Activated naive CD4-positive, alpha-beta T cell treated with anti-CD3 and anti-CD28 coated beads, Interleukin-2, amount 50 U/mL, for 16 hours (primary cell): ENCODE measurements at places on chromosomes 5 and 9.

DNA sequence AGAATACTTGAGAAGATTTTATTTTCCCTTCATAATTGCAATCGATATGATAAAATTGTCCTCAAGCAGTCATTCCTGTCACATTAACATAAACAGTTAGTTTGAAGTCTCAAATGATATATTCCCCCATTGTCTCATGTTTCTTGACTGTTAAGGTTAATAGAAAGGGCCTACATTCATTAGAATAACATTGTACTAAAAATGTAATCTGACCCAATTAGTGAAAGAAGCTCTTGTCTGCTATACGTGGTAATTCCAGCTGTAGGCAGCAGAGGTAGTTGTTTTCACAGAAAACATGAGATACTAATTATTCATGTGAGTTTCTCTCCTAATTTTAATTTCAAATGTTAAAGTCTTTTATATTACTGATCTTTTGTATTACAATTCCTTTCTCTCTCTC lies 25.9 kb upstream of the AP3B1 start:
- DNase-seq: no peak

GRCh38 chr5:39447059-39447458 lies 22.3 kb upstream of the DAB2 start:
- DNase-seq: no peak

DNA sequence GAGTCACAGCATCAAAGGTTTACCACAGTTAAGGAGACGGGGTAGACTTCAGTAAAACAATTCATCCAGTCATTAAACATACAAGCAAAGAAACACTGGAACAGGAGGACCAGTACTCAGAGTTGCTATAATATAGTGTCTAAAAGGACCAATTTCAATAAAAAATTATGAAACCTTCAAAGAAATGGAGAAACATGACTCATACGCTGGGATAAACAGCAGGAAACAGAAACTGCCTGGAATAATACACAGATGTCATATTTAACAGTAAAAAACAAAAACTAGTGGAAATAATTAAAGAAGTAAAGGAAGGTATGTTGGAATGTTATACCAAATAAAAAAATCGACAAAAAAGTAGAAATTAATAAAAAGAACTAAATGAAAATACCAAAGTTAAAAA lies 1075.9 kb downstream of the NR2F1-AS1 start:
- no peak for DNase-seq

DNA sequence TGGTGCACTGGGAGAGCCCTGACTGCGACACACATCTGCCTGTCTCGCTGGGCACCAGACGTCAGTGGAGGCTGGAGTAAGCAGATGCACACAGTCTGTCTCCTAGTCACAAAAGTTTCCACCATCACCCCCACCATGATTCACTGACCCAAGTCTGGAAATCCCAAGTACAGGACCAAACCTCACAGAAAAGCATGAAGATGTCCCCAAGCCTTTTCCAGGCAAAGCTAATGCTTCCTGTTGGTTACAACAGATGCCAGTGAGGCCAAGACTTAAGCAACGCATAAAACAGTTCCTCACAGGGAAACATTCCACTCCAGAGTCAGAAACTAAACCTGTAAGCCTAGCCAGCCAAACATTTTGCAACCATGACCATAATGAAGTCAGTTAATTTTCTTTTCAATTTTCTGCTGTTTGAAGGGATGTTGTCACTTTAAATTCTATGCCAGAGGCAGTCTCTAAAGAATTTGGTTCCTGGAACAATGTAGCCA lies 259.3 kb upstream of the SLC30A5 start:
- no peak for DNase-seq

GRCh38 chr5:72187388-72188075 lies 80.3 kb downstream of the MAP1B start:
- no peak for DNase-seq

GRCh38 chr9:113993838-113994540 lies 84.1 kb downstream of the AMBP start:
- no peak for DNase-seq
